ENCODE measurements at places on chromosomes 4 and X. TPM values are rescaled to one million over a fixed set of nuclear protein-coding genes. Genes with fewer than 3 reads are reported as not detected.

Gene XAGE1A
- not detected for total RNA-seq

Gene FGD1
- 4.6 TPM for total RNA-seq

Gene TKTL1
- total RNA-seq: 0.30 TPM

Gene PAPSS1
- 54.4 TPM for total RNA-seq

Gene TNMD
- 19.6 TPM for total RNA-seq

- no peak for DNase-seq
Observed at GRCh38 chr4:7074426-7074825, 6.6 kb upstream of the GRPEL1 start.

GRCh38 chr4:184812651-184813181 lies 13.1 kb downstream of the ACSL1 start:
- no peak for DNase-seq

DNA sequence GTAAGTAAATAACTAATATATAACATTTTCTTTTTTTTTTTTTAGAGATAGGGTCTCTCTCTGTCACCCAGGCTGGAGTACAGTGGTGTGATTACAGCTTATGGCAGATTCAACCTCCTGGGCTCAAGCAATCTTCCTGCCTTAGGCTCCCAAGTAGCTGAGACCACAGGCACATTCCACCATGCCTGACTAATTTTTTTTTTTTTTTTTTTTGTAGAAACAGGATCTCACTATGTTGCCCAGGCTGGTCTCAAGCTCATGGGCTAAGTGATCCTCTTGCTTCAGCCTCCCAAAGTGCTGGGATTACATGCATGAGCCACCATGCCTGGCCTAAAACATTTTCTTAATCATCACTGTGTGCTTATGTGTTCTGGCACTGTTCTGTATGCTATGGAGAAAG lies 32.8 kb downstream of the MGARP start:
- no peak for DNase-seq

DNA sequence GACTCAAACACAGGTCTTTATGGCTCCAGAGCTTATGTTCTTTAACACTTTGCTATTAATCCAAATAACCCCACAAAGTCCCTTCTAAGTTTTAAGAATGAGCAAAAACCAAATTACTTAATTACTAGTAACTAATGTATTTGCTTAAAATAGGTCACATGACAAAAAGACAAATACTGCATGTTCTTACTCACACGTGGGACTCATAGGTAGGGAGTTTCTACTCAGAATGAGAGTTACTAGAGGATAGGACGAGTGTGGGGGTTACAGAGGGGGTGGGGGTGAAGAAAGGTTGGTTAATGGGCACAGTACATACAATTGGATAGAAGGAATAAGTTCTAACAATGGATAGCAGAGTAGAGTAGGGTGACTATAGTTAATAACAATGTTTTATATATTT lies 5.8 kb downstream of the RPS6KA3 start:
- no peak for DNase-seq

- DNase-seq: no peak
Observed at GRCh38 chr4:45931154-45931553, 192.7 kb downstream of the GABRG1 start.

- DNase-seq: no peak
Observed at GRCh38 chr4:86961605-86962295, 26.9 kb downstream of the AFF1 start.

DNA sequence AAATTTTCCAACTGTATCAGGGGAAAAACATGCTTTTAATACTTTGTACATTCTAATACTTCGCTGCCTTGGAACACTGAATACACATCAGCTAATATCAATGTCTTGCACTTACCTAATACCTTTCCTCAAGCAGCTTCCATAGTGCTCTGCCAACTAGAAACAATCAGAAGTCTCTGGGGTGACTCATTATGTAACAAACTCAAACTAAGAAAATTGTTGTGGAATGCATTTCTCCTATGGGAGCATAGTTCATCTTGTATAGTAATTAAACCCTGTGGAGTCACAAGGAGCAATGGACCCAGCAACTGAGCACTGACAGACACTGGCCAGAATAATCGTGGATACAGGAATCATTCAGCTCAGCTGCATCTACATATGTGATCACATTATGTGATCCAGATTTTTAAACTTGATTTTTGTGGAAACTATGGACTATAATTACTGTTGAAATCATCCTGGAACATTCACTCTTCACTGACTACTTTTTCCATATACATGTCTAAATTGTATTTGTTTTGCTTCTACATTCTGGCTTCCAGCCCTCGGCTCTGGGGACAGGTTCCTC lies 496.9 kb downstream of the TMA16 start:
- DNase-seq: no peak

DNA sequence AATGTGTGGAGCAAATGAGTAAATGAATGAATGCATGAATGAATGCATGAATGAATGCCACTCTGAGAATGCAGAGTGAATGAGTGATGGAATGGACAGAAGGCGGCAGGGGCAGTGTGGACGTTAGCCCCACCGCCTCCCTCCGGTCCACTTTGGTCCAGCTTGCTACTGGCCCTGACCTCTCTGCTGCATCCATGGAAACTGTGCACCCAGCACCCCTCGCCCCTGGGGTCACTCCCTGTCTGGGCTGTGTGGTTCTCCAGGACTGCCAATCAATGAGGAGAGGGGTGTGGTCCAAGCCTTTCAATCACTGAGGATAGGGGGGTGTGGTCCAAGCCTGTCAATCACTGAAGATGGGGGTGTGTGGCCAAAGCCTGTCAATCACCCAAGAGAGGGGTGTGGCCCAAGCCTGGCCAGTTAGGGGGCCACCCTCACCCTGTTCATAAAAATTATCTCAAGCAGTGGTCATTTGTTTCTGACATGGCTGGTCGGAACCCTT lies 39.2 kb upstream of the ASMTL start:
- DNase-seq: no peak

DNA sequence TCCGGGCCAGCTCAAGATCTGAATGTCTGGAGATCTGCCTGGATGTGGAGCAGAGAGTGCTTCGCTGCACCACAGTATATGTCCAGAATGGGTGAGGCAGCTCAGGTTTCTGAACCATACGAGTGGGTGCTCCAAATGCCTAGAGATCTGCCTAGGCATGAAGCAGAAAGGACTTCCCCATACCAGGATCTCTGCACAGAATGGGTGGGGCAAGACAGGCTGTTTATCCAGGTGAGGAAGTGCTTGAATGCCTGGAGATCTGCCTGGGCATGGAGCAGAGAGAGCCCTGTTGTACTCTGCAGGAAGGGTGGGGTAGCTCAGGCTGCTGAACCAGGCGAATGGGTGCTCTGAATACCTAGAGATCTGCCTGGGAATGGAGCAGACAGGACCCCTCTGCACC lies 45.4 kb upstream of the MAGEC2 start:
- DNase-seq: no peak

Data from skin of body (tissue), 3 donors.